ENCODE measurements at places on chromosomes 16 and 17. TPM values are rescaled to one million over a fixed set of nuclear protein-coding genes. Genes with fewer than 3 reads are reported as not detected.

Gene DPEP1
- 0.92 TPM for total RNA-seq

Gene MT1E
- total RNA-seq = 450 TPM

Gene CCL14
- 43.0 TPM for total RNA-seq

Gene TAC4
- not detected for total RNA-seq

Gene GCGR
- not detected for total RNA-seq

Gene XYLT1
- total RNA-seq = 11.0 TPM

Gene NOXO1
- not detected for total RNA-seq
